IMR-90 (cell line): ENCODE measurements at places on chromosomes 2 and 18. TPM values are rescaled to one million over a fixed set of nuclear protein-coding genes. Genes with fewer than 3 reads are reported as not detected.

The IL1R2 gene
- total RNA-seq = not detected in 2 replicates

The DSEL gene
- 100 and 145 TPM in 2 replicates for total RNA-seq

The RABL2A gene
- 2.8 and 3.9 TPM in 2 replicates for total RNA-seq

The GKN1 gene
- not detected in 2 replicates for total RNA-seq

The LYG2 gene
- not detected in 2 replicates for total RNA-seq

The ME2 gene
- total RNA-seq = 32.6 and 50.0 TPM in 2 replicates

The CCDC85A gene
- 2.2 and 2.8 TPM in 2 replicates for total RNA-seq

The RBKS gene
- total RNA-seq = 0.83 and 1.1 TPM in 2 replicates

The RAB11FIP5 gene
- 21.4 and 21.5 TPM in 2 replicates for total RNA-seq

The CNTNAP5 gene
- total RNA-seq = not detected in 2 replicates

The ANKRD23 gene
- 0.54 and 0.83 TPM in 2 replicates for total RNA-seq

The LIMS4 gene
- total RNA-seq = 2.5 and 3.6 TPM in 2 replicates

The SCN2A gene
- total RNA-seq = 0.54 and 0.56 TPM in 2 replicates

The PTH2R gene
- under 0.01 TPM in 1 of 2 replicates, not detected in the other for total RNA-seq

The NEB gene
- under 0.01 TPM in 2 replicates for total RNA-seq

The TUBB8B gene
- not detected in 2 replicates for total RNA-seq

The COL4A3 gene
- total RNA-seq = not detected in 2 replicates
